ENCODE measurements at places on chromosomes 7 and 10.
A peak's percentile ranks its signal among the peaks of the same experiment; 100 is the strongest.

GRCh38 chr7:137804836-137805235, 41.9 kb downstream of the DGKI start:
- no peaks in the 10 kb centered on the region for H3K4me1 ChIP-seq
- H3K4me3 ChIP-seq: no peak overlapping the region
- no peaks in the 10 kb centered on the region for H3K36me3 ChIP-seq
- H3K27me3 ChIP-seq: no peaks in the 10 kb centered on the region
- H3K27ac ChIP-seq: no peak overlapping the region

DNA sequence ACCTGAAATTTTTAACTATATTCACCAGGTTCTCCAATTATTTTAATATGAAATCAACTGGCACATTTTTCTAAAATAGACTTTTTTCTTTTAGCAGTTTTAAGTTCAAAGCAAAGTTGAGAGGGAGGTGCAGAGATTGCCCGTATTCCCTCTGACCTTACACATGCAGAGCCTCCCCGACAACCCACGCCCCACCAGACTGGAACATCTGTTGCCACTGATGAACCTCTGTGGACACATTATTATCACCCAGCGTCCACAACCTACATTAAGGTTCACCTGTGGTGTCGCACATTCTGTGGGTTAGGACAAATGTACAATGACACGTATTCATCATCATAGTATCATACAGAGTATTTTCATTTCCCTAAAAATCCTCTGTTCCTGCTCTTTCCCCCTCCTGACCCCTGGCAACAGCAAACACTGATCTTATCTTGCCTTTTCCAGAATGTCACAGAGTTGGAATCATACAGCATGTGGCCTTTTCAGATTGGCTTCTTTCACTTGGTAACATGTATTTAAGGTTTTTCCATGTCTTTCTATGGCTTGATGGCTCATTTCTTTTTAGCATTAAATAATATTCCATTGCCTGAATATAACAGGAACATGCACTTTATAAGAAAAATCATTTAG, 37.1 kb downstream of the COBL start:
- DNase-seq: no peak
- H3K27me3 ChIP-seq: no peaks in the 10 kb centered on the region
- no peaks in the 10 kb centered on the region for H3K4me1 ChIP-seq
- no peak overlapping the region for H3K27ac ChIP-seq
- no peaks in the 10 kb centered on the region for H3K36me3 ChIP-seq

GRCh38 chr7:70775570-70776156, 356.3 kb upstream of the GALNT17 start:
- no peak for DNase-seq
- no peaks in the 10 kb centered on the region for H3K36me3 ChIP-seq
- H3K4me3 ChIP-seq: no peak overlapping the region
- peaks cover 5% of the 10 kb centered on the region for H3K4me1 ChIP-seq

GRCh38 chr10:119726676-119727261, 919 bp downstream of the INPP5F start:
- no peaks in the 10 kb centered on the region for H3K36me3 ChIP-seq
- no peak for DNase-seq
- H3K4me3 ChIP-seq: peak overlapping the region; percentile 73
- no peak overlapping the region for H3K27ac ChIP-seq
- peaks cover 15% of the 10 kb centered on the region for H3K4me1 ChIP-seq
- no peaks in the 10 kb centered on the region for H3K27me3 ChIP-seq

GRCh38 chr10:83574770-83575169, 564.5 kb upstream of the GHITM start:
- H3K27ac ChIP-seq: no peak overlapping the region
- H3K4me1 ChIP-seq: no peaks in the 10 kb centered on the region
- no peaks in the 10 kb centered on the region for H3K27me3 ChIP-seq
- DNase-seq: no peak
- H3K36me3 ChIP-seq: no peaks in the 10 kb centered on the region

DNA sequence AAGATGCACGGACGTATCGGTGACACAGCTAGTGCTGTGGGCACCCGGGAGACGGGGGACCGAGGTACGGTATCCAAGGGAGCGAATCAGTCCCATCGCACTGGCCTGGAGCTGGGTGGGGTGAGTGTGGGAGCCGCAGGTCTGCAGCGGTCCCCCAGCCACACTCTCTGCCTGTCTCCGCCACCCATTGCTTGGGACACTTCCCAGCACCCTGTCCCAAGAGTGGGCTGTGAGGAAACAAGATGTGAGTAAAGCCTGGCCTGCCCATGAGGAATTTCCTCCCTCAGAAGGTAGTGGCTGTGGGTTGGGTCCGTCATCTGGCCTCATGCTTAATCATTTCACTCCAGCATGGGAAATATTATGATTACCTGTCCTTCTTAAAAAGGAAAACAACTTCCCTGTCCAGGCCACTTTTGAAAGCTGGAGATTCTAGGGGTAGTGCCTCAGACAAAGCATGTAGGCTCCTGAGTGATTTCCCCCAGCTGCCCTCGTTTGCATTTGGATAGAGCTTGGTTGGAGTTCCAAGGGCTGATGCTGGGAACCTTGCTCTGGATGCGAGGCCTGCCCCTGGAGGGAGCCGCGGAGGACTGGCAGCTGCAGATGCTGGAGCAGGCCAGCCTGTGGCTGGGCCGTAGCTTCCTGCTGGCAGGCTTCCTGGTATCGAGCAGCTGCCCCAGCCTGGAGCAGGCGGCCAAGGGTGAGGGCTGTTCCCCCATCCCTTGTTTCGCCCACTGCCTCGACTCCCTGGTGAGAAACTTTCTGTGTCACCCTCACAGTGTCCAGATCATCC, 6.2 kb upstream of the ACTR3C start:
- no peak overlapping the region for H3K27ac ChIP-seq
- DNase-seq: no peak
- no peaks in the 10 kb centered on the region for H3K27me3 ChIP-seq
- no peak overlapping the region for H3K4me3 ChIP-seq

GRCh38 chr10:99457813-99458212, 27.4 kb upstream of the GOT1 start:
- H3K27me3 ChIP-seq: no peaks in the 10 kb centered on the region
- no peaks in the 10 kb centered on the region for H3K36me3 ChIP-seq
- no peak overlapping the region for H3K4me3 ChIP-seq
- no peak overlapping the region for H3K27ac ChIP-seq
- H3K4me1 ChIP-seq: no peaks in the 10 kb centered on the region

DNA sequence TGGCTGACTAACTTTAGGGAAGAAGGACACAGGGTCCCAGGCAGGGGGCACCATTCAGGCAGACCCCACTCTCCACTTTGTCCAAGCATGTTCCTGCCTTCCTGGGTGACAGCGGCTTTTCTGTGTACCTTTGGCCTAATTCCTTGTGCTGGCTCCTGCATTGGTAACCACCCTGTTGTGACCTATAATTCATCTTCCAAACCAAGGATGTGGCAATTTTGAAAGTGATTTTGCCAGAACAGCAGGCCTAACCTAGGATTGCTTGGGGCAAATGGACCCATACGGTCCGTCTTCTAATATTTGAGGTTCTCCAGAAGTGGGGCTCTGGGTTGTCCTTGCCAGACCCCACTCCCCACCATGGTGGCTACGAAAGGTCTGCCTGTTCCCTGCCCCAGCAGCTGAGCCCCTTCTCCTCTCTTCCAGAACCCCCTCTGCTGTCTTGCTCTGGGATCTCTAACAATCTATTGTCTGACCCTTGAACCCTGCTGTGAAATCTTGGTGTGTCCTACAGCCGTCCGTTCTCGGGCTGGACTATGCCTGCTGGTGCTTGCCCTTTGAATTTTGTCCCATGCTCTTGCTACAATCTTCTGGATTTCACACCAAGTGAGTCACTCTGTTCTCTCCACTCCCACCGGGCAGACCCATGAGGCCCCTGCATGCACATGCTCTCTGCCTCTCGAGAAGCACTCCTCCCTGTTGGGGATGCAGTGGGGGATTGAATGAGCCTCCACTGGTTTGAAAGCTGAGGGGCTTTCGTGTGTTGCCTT, 316.0 kb downstream of the CXCL12 start:
- H3K27ac ChIP-seq: no peak overlapping the region
- H3K27me3 ChIP-seq: no peaks in the 10 kb centered on the region
- no peak overlapping the region for H3K4me3 ChIP-seq
- no peaks in the 10 kb centered on the region for H3K36me3 ChIP-seq

DNA sequence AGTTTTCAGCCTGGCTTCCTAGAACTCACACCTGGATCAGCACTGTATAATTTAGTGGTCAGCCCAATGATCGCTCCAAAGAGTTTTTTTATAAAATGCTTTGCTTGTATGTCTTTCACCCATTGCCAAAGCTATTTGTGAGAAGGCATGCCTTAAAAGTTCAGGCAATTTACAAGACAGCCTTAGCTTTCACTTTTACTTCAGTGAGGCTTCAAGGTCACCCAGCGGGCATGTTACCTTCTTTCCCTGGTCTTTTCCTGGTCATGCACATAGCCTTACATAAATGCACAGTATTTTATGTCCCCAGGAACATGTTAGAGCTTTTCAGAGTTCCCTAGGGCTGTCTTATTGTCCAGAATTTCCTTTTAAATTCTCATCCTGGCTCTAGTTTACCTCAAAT, 179.9 kb upstream of the TMEM72 start:
- no peaks in the 10 kb centered on the region for H3K4me1 ChIP-seq
- no peaks in the 10 kb centered on the region for H3K27me3 ChIP-seq
- H3K36me3 ChIP-seq: no peaks in the 10 kb centered on the region
- H3K27ac ChIP-seq: no peak overlapping the region
- H3K4me3 ChIP-seq: no peak overlapping the region
- DNase-seq: no peak

DNA sequence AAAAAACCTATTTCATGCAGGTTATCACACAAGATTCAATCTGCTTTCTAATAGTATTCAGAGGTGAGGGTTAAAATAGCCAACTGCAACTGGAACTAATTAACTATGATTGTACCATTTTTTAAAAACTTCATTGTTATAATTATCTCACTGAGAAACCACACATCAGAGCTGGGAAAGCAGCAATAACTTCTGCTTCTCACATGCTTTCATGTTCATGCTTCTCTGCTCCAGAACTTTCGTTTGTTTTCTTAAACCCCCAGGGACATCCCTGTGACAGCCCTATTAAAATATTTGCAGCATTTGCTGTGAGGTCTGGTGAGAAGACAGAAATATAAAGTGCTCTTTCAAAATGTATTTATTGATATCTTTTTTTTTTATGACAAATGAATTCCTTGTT, 389.0 kb upstream of the SORCS1 start:
- DNase-seq: no peak
- no peaks in the 10 kb centered on the region for H3K36me3 ChIP-seq
- no peak overlapping the region for H3K27ac ChIP-seq
- H3K27me3 ChIP-seq: no peaks in the 10 kb centered on the region
- no peak overlapping the region for H3K4me3 ChIP-seq

- peak; percentile 24 for DNase-seq
- H3K27me3 ChIP-seq: no peaks in the 10 kb centered on the region
- H3K36me3 ChIP-seq: no peaks in the 10 kb centered on the region
- H3K27ac ChIP-seq: peak overlapping the region; percentile 58
- H3K4me3 ChIP-seq: peak overlapping the region; percentile 81
- H3K4me1 ChIP-seq: peaks cover 27% of the 10 kb centered on the region
Observed at GRCh38 chr10:118045837-118046394, 825 bp downstream of the RAB11FIP2 start.

DNA sequence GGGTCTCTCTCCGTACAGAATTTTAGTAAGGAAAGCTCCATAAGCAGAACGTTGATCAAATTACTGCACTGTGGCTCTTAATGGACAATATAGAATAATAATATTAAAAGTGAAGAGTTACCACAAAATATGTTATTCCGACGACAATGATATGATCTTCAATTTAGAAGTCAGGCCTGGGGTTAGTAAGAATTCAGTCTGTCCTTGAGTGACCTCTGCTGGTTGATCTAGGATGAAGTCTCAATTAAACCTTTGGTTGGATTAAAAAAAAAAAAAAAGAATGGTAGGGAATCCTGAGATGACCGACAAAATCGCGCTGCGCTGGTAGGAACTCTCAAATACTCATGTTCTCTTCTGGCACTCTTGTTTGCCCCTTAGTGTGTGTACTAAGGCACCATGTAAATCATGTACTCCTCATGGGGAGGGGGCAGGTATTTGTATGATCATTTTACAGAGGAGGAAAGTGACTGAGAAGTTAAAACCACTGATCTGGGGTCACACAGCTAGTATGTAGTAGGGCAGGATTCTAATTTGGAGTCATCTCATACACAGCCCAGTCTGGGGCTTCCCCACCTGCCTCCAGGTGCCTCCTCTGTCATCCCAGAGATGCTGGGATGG, 161.3 kb upstream of the NPVF start:
- no peak overlapping the region for H3K4me3 ChIP-seq
- no peak overlapping the region for H3K27ac ChIP-seq

GRCh38 chr7:18003286-18003994, 24.2 kb downstream of the PRPS1L1 start:
- H3K4me3 ChIP-seq: no peak overlapping the region
- no peaks in the 10 kb centered on the region for H3K36me3 ChIP-seq
- no peak for DNase-seq
- no peaks in the 10 kb centered on the region for H3K4me1 ChIP-seq
- H3K27me3 ChIP-seq: no peaks in the 10 kb centered on the region

Measured in CD8-positive, alpha-beta memory T cell (primary cell).